ENCODE measurements at places on chromosomes 5 and 9.

GRCh38 chr5:95191330-95191729, 93.6 kb downstream of the MCTP1 start:
- no peak overlapping the region for H3K4me3 ChIP-seq
- H3K27me3 ChIP-seq: no peaks in the 10 kb centered on the region
- DNase-seq: no peak
- H3K4me1 ChIP-seq: no peaks in the 10 kb centered on the region
- H3K27ac ChIP-seq: no peak overlapping the region
- H3K36me3 ChIP-seq: no peaks in the 10 kb centered on the region

GRCh38 chr5:127997201-127997704, 86.3 kb upstream of the SLC12A2 start:
- no peaks in the 10 kb centered on the region for H3K27me3 ChIP-seq
- DNase-seq: no peak
- H3K36me3 ChIP-seq: no peaks in the 10 kb centered on the region
- H3K4me1 ChIP-seq: no peaks in the 10 kb centered on the region

GRCh38 chr5:87369431-87369830, 43.3 kb downstream of the CCNH start:
- H3K4me3 ChIP-seq: no peak overlapping the region
- H3K27ac ChIP-seq: no peak overlapping the region
- H3K4me1 ChIP-seq: peaks cover 4% of the 10 kb centered on the region
- H3K27me3 ChIP-seq: no peaks in the 10 kb centered on the region

- no peaks in the 10 kb centered on the region for H3K36me3 ChIP-seq
- H3K4me3 ChIP-seq: no peak overlapping the region
- H3K27me3 ChIP-seq: no peaks in the 10 kb centered on the region
- no peak overlapping the region for H3K27ac ChIP-seq
- DNase-seq: no peak
Observed at GRCh38 chr5:17019324-17019723, 83.2 kb upstream of the MYO10 start.

DNA sequence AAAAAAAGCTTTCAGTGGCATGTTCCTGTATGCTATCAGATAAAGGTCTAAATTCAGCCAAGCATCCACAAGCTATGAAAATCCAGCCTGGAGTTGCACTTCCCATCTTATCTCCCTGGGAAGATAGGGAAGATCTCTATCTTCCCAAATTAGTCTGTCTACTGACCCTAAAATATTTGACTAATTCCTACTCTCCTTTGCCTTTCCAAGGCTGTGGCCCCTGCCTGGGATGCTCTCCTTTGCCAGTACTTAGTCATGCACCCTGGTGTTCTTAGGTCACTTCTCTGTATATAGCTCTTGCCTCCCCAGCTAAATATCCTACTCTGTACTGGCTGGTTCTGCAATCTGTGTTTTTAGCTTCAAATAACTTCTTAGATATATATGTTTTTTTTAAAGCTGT, 44.0 kb upstream of the PLPP1 start:
- no peak for DNase-seq
- H3K27me3 ChIP-seq: no peaks in the 10 kb centered on the region
- H3K27ac ChIP-seq: no peak overlapping the region
- no peaks in the 10 kb centered on the region for H3K36me3 ChIP-seq
- H3K4me3 ChIP-seq: no peak overlapping the region

GRCh38 chr5:109694451-109694891, 4.7 kb downstream of the MAN2A1 start:
- no peak overlapping the region for H3K27ac ChIP-seq
- peaks cover 48% of the 10 kb centered on the region for H3K4me1 ChIP-seq
- H3K36me3 ChIP-seq: peaks cover 12% of the 10 kb centered on the region
- DNase-seq: no peak

DNA sequence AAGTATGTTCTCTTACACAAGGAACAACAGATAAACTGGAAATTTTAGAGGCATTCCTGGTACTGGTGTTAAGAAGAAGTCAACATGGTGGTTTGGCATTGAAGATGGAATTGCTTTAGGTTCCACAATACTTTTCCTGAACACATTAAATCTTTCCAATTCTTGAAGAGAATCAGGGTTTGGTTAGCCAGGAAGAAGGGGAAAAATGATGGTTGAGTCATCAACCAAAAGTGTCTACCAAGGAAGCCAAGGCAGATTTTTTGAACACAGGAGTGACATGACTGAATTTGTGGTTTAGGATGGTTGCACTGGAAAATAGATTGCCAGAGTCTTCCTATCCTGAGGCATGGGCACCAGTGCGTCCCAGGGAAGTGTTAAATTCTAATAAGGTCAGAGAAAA, 433.4 kb downstream of the TMEM38B start:
- no peaks in the 10 kb centered on the region for H3K27me3 ChIP-seq
- no peaks in the 10 kb centered on the region for H3K4me1 ChIP-seq
- DNase-seq: no peak
- H3K27ac ChIP-seq: no peak overlapping the region
- no peak overlapping the region for H3K4me3 ChIP-seq

GRCh38 chr5:69238760-69239251, 4.1 kb downstream of the CDK7 start:
- peaks cover 34% of the 10 kb centered on the region for H3K36me3 ChIP-seq
- H3K27ac ChIP-seq: no peak overlapping the region
- H3K4me1 ChIP-seq: peaks cover 42% of the 10 kb centered on the region

- H3K27ac ChIP-seq: no peak overlapping the region
- no peak overlapping the region for H3K4me3 ChIP-seq
- DNase-seq: no peak
- H3K36me3 ChIP-seq: no peaks in the 10 kb centered on the region
- H3K4me1 ChIP-seq: no peaks in the 10 kb centered on the region
Observed at GRCh38 chr5:170483701-170484458, 19.9 kb upstream of the KCNIP1 start.

GRCh38 chr9:132384376-132384775, 22.3 kb downstream of the TTF1 start:
- peaks cover 52% of the 10 kb centered on the region for H3K36me3 ChIP-seq
- H3K4me3 ChIP-seq: no peak overlapping the region
- H3K4me1 ChIP-seq: peaks cover 25% of the 10 kb centered on the region
- no peaks in the 10 kb centered on the region for H3K27me3 ChIP-seq
- no peak for DNase-seq
